K562 (cell line): ENCODE measurements at places on chromosomes 2 and 18. TPM values are rescaled to one million over a fixed set of nuclear protein-coding genes. Genes with fewer than 3 reads are reported as not detected.
A peak's percentile ranks its signal among the peaks of the same experiment; 100 is the strongest.

Gene GAD1
- total RNA-seq: 14.5 and 15.7 TPM in 2 replicates

Gene ERICH2
- 1.2 and 1.3 TPM in 2 replicates for total RNA-seq

Gene GAREM2
- total RNA-seq: 11.5 and 12.4 TPM in 2 replicates

Gene CASP10
- total RNA-seq: 12.1 and 12.2 TPM in 2 replicates

Gene LYG1
- 0.91 and 1.3 TPM in 2 replicates for total RNA-seq

Gene KCNJ3
- total RNA-seq: not detected in 2 replicates

GRCh38 chr18:66966171-66966570, 362.3 kb upstream of the CDH19 start:
- no peak for DNase-seq

- DNase-seq: peak; percentile 60
Observed at GRCh38 chr18:31977270-31977872, 34.4 kb upstream of the TRAPPC8 start.

DNA sequence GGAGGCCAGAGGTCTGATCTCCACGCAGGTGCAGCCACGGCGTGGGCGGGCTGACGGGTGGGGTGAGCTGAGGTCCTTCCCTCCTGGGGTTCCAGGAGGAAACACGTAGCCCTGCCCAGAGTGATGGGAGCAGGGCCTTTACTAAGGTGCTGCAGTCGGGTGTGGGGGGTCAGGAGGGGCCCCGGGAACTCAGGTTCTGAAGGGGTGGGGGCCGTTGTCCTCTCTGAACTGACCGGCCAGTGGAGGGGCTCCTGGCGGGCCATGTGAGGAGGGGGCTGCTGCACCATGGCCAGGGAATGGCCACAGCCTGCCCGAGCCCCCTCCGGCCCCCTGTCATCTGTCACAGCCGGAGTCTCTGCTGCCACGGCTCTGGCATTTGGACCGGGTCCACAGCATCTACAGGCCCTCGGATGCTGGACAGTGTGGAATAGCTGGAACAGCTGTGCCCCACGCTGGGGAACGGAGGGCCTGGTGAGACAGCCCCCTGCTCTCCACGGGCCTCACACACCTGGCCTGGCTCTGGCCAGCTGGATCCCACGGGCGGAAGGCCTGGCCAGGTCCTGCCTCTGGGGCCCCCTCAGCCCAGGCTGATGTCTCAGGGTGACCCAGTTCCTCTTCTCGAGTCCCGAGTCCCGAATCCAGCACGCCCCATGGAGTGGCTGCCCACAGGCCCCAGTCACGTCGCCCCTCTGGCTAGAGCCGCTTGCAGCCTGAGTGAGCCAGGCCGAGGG, 145.6 kb upstream of the GPC1 start:
- DNase-seq: no peak

DNA sequence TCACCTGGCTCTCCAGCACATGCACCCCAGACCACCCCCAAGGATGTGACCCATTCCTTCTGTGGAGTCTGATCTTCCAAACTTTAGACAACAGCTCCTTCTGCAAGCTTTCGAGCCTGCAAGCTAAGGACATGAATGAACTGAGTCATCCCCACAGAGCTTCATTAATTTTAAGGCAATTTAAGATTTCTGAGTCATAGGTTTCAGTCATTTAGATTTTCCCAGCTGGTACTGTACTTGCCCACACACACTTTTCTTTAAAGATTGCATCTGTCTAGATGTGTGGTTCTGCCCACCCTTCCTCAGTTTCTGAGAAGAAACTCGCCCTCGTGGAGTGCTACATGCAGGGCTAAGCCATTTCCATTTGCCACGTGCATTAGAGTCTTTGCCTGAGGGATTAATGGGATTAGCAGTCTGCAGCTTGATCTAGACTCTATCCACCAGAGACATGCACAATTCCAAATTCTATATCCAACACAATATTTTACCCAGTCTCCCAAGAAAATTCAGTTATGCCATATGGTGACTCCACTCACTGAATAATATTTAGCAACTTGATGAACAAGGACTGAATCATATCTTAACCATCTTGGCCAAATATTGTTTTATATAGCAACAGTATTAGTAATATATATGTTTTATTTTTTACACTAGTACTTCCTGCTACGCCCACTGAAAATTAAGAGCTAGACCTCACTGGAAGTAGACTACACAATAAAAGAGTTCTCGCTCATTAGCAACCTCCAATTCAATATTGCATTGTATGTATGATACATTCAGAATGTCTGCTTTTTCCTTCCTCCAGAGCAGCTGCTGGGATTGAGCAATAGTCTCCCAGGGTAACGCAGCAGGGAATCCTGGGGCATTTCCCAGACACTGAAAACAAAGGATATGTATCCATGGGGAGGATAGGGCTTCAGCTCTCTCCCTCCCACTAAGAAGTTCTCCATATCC, 14.3 kb upstream of the TRIB2 start:
- no peak for DNase-seq

DNA sequence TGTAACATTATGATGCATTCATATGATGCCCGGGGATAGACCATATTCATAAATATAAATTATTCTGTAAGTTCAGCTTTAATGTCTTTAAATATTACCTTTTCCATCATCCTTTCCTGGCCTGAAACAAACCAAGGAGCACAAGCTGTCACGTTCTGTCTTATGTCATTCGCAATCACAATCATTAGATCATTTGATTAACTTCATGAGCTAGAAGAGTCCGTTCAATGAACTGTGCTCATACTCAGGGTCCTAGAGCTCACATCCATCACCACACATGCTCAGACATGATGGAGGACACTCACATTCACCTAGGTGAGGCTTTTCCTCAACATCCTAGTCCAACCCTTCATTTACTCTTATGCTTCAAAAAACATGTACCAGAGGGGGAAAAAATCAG, 599.0 kb upstream of the ID2 start:
- DNase-seq: no peak

GRCh38 chr2:156110890-156111289, 221.6 kb downstream of the NR4A2 start:
- DNase-seq: peak; percentile 34
